ENCODE measurements at places on chromosomes 16 and 17.

- DNase-seq, result no peak
Measured at GRCh38 chr17:18185391-18185790, 1.8 kb downstream of the ALKBH5 start.

- no peak for DNase-seq
Measured at GRCh38 chr16:83830769-83831455, 23.1 kb downstream of the HSBP1 start.

DNA sequence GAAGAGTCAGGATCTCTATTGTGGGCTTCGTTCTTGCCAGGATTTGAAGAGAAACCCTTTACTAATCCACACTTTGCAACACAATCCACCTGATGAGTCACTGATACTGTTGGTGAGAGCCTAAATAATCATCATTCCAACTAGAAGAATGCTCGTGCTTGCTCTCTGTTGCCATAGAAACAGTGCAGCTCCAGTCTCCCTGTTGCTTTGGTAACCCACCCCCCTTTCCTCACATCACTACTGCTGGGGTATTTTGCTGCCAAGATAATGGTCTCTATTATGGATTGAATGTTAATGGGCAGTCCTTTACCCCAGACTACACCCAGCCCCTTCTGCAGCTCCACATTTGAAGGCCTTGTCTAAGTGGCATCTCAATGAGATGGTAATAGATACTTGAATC, 190.4 kb downstream of the ABCC12 start:
- no peak for DNase-seq

DNA sequence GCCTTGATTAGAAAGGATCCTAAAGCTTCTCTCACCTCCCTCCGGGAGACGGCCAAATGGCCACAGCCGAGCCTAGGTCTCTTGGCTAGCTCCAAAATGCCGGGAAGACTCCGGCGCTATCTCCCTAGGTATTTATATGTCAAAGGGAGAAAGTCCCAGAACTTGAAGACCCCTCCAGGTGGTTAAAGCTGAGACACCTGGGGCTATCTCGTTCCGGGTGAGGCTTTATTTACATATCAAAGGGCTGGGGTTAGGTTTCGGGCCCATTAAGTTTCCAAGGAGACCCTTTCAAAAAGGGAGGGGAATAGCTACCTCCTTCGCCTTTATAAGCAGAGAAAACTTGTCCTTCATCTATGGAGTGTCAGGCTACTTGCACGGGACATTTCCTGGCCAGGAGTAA, 70.9 kb upstream of the KIFC3 start:
- DNase-seq, result no peak

DNA sequence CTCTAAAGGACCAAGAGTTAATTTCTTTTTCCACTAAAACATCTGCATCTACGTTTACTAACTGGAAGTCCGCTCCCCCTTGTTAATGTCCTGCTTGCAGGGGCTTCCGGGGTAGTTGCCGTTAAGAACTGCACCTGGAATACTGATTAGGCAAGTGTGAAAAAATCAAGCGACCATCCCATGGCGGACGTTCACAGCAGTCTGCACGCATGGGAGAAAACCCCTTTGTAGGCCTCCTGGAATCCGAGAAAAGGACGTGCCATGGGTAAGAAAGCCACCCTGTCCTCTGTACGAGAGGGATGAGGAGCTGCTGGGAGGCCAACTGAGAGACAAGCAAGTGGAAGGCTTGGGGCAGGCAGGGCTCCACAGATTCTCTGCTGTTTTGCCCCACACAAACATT, 14.9 kb downstream of the SNN start:
- no peak for DNase-seq

GRCh38 chr17:44081681-44082080, 11.1 kb downstream of the G6PC3 start:
- DNase-seq, result no peak

- peak; percentile 73 for DNase-seq
Measured at GRCh38 chr17:76547183-76547641, 7.4 kb downstream of the PRCD start.

DNA sequence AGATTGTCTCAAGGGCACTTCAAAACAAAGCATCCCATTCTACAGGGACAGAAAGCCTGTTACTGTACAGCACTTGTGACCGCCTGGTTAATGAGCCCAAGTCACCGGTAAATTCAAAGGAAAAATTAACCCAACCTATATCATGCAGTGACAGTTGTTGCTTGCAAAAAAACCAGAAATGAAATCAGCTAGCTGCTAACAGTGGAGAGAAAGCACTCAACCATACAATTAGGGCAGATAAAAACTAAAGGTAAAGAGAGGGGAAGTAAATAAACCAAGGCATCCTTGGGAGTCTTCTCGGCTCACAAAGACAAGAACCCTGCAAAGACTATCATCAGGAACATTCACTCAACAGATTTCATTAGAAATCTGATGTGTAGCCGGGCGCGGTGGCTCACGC, 5.9 kb downstream of the RETREG3 start:
- DNase-seq, result no peak

DNA sequence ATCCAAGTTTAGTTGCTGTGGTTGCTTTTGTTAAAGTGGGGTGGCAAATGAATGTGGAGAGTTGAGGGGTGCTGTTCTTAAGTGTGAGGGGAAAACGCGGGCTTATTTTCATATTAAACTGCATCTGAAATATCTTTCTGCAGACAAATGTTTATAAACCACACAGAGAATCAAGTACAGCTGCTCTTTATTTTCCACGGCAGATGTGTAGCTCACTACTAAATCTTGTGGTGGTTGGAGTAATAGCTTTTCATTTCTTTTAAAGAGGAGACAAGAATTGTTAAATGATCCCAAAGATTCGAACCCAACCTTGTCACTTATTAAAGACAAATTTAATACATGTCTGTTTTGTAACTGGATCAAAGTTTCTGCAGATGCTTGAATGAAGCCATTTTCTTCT, 2.1 kb downstream of the CLTC start:
- DNase-seq, result no peak

- peak; percentile 12 for DNase-seq
Measured at GRCh38 chr16:85519540-85520231, 93.4 kb upstream of the GSE1 start.

GRCh38 chr16:49108611-49109010, 173.0 kb downstream of the CBLN1 start:
- DNase-seq, result no peak

GRCh38 chr17:66585472-66585871, 249.4 kb upstream of the CACNG5 start:
- no peak for DNase-seq
